Stimulated activated CD8-positive, alpha-beta memory T cell treated with anti-CD3 and anti-CD28 coated beads, Interleukin-4, amount 100 ng/mL, for 1 hour (primary cell): ENCODE measurements at places on chromosomes 7 and 10.

GRCh38 chr10:70437721-70438120, 3.8 kb downstream of the NODAL start:
- no peak for DNase-seq

DNA sequence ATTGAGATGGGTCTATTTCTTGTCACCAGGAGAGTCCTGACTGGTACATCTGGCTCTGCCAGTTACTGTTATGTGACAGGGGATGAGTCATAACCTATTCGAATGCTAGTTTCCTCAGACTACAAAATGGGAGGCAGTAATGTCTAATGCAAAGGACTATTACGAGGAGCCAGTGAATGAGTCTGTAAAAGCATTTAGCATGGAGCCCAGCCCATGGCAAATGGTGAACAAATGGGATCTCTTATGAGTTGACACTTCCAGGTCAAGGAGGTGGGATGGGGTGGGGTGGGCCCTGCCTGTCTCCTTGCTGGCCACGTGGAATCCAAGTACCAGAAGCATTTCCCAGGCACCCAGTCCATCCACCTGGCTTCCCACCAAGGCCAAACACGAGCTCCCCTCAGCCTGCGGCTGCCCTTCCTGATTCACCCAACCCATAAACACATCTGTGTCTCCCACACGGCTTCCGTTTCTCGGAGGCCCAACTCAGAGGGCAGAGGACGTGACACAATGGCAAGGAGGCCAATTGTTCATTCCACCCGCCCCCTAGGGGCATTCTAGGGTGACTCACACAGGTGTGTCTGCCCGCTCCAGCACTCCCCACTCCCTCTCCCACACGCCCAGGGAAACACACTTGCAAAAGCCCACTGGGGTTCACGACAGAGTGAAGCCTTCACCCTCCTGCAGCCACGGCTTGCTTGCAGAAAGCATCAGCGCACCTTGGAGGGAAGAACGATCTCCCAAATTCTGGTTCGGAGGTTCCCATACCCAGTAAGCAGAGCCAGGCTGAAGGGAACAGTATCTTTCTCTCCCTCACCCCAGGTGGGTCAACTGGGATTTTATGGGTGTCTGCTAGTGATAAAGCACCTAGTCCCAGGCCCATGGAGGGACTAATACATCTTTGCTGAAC, 109.8 kb downstream of the SH3PXD2A start:
- DNase-seq, result no peak

GRCh38 chr10:47406870-47407691, 23.0 kb upstream of the ZNF488 start:
- DNase-seq, result no peak

GRCh38 chr7:122520971-122521555, 177.9 kb downstream of the RNF133 start:
- no peak for DNase-seq

DNA sequence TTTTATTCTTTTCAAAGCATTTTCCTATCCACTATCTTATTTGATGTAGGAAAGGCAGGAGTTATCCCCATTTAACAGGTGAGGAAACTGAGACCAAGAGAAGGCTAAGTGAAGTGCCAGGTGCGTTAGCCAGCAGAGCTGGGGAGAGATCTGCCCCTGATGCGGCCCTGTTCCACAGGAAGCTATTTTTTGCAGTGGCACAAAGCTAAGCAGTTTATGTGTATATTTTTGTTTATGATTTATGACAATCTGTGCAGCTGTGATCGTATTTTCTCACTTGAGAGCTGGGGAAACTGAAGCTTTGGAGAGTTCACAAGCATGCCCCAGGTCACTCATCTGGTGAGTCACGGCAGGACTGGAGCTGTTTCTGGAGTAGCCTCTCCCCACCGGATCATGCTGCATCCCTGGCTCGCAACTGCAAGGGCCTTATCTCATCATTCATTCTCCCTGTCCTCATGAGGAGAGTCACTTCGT, 38.8 kb downstream of the SLC29A3 start:
- no peak for DNase-seq
